ENCODE measurements at places on chromosomes 6 and 20.

- DNase-seq, result no peak
These were observed 31.9 kb downstream of the NUDT3 start for GRCh38 chr6:34360556-34360955.

DNA sequence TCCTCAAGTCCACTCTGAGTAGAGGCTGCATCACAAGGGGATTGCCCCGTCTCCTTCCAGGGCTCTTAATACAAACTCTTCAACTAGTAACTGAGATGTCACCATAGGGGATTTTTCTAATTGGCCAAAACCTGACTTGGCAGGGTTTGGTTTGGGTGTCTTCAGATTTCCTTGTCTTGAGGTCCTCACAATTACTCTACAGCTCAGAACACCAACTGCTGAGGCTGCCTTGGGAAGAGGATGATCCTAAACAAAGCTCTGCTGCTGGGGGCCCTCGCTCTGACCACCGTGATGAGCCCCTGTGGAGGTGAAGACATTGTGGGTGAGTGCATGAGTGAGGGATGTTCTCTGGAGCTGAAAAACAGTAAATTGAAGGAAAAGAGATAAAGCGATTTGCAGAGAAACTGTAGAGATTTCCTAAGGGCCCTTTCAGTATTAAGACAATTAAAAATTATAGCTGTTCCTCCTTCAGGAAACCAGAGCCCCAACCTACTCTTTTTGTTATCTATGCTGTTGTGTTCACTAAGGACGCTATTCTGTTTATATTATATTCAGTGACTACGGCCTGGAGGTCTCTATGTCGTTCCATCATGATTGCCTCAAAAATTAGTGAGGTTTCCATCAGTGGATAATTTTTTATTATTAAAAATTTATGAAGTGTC lies at the start of gene HLA-DQA1:
TSS of gene HLA-DQA1 (plus strand) at position 188 of the 662 bp plus-strand sequence. CDS start at position 241, 53 bp downstream.
- DNase-seq, result no peak

DNA sequence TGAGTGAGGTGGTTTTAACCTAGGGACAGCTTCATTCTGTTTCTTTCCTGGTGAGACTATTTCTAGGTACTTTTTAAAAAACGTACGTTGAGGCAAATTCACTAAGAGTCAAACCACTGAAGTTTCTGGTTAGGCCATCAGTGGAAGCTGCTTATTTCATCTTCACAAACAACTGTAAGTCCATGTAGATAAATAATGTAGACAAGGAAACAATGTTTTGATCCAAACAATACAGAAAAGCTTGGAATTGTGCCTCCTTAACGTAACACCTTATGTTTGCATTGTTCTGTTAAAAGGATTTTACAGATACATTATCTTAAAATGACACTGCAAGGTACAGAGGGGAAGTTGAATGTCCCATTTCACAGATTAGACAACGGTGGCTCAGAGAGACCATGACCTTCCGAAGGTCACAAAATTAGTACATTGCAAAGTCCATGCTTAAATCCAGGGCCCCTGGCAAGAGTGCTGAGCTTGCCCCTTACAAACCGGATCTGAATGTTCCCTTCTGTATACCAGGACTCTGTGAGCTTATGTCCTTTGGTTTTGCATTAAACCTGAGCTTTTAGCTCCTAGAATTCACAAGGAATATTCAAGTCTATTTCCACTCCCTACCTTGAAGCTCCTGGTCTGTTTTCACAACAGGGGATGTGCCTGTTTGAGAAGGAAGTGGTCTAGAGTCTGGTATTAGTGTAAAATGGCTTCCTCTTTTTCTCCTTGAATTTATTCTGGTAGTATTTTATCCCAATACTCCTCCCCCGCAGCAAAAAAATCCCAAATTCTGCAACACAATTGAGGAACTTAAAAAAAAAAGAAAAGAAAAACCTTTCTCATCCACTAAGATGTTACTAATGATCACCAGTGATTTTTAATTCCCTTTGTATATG lies 28.9 kb upstream of the ZNF217 start:
- DNase-seq, result no peak

- DNase-seq, result no peak
These were observed 109.2 kb downstream of the FOXF2 start for GRCh38 chr6:1498491-1499113.

GRCh38 chr6:138339024-138339423 lies 38.7 kb upstream of the SMIM28 start:
- no peak for DNase-seq

DNA sequence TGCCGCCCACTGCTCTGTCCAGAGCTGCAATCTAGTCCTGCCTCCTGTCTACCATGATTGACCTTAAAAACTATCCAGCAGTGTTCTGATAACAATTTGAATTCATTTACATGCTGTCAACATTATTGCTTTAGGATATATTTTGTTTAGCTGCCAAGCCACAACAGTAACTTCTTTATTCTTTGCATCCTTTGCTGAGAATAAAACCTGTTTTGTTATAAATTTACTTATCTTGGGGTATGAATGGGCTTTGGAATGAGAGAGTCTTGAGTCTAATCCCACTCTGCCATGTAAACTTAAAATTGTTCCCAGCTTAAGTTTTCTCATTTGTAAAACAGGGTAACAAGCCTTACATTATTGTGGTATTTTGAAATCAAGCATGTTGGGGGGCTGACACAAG lies 116.4 kb downstream of the FLRT3 start:
- no peak for DNase-seq

DNA sequence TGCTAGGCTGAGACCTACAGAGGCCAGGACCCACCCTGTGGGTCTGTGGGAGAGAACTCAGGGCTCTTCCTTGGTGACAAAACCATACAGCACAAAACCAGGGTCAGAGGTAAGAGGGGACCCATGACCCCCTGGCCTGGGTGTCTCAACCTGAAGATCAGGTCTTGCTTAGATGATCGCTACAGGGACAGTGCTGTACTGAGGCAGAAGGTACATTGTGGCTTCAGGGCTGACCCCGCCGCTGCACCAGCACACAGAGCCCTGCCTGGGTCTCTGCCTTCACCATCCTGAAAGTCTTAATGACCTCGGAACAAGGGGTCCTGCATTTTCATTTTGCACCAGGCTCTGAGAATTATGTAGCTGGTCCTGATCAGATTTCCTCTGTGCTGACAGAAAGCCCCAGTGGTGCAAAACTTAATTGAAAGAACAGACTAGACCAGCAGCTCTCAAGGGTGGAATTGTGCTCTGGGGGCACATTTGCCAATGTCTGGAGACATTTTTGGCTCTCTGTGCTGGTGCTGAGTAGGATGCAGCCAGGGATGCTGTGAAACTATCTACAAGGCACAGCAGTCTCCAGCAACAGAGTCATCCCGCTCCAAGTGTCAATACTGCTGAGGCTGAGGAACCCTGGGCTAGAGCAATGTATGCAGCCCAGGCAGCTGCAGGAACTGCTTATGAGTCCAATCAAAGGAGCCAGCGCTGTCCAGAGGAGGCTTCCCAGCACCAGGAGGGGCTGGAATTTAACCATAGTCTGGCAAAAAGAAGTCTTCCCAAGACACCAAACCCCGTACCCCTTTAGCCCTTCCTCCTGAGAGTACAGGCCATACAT lies 254.9 kb downstream of the ERMARD start:
- DNase-seq, result no peak

DNA sequence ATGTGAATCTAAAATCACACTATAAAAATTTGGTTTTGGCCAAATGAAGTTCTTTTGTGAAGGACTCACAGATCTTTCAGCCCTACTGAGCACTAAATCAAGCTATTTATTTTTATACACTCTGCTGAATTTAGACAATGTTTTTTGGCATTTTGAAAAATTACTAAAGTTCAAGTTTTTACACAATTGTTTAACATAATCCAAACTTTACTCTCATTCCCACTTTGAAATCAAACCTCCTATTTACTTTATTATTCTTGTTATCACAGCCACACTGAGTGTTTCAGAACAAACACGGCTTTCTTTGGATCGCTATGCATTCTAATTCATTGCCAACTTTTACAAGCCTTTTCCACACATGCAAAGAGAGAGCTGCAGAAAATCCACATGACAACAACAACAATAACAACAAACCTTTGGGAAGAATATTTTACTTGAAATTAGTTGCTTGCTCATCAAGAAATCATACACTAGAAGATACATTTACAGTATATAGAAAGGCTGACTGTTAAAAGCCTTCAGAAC lies 49.1 kb upstream of the TMEM30A start:
- no peak for DNase-seq

- DNase-seq, result no peak
These were observed 2.4 kb downstream of the PHF3 start for GRCh38 chr6:63637865-63638445.

- peak; percentile 41 for DNase-seq
These were observed 5.9 kb downstream of the RBM38 start for GRCh38 chr20:57396984-57397692.

DNA sequence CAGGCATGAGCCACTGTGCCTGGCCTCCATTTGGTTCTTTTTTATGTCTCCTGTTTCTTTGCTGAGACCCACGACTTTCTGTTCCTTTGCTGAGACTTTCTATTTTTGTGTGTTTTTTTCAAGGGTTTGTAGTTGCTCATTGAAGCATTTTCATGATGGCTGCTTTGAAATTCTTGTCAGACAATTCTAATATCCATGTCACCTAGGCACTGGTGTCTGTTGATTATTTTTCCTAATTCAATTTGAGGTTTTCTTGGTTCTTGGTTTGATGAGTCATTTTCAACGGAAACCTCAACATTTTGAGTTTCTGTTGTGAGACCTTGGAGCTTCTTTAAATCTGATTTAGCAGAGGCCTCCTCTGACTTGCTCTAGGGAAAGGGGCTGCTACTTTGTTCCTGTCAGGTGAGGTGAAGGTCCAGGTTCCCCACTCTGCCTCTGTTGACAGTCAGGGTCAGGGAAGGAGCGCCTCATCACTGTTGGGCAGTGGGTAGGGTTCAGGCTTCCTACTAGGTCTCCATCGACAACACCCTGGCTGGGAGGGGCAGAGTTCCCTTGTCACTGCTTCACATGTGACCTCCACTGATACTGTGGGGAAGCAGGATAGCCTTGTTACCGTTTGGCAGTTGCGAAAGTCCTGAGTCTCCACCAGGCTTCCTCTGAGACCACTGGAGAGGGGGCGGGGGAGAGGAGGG lies 67.2 kb upstream of the RNF24 start:
- peak; percentile 88 for DNase-seq

DNA sequence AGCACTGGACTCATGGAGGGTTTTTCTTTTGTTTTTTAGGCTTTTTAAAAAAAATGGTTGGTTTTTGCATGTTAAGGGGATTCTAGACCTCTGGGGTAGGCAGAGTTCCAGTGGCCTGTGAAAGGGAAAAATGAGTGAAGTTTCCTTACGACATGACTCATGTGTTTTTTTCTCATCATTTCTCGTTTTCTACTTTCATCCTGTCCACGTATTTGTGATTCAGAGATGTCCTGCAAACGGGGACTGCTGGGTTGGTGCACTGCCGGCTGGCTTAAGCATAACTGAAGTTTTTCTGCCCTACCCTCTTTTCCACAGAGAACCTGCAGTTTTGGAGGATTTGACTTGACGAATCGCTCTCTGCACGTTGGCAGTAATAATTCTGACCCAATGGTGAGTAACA lies 182.3 kb downstream of the SASH1 start:
- DNase-seq, result no peak

DNA sequence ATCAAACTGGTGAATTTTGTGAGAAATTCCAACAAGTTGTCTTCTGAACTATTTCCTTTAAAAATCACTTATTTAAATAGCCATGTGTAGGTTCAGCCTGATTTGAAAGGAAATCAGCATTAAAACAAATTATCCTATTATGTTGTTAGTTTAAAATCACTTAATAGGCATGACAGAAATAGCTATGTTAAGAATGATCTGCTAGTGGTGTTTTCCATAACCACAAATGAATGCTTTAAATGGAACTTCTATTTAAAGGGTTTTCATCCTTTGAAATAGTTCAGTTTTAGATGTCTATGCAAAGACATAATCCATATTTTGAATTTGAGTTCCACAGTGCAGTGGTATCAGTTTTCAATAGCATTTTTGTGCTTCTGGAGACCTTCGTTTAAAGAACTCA lies 120.1 kb downstream of the PLEKHG1 start:
- DNase-seq, result no peak

GRCh38 chr20:39009348-39009747 lies 47.2 kb downstream of the DHX35 start:
- DNase-seq, result no peak

- no peak for DNase-seq
These were observed 9.0 kb downstream of the C20orf203 start for GRCh38 chr20:32664678-32665159.

DNA sequence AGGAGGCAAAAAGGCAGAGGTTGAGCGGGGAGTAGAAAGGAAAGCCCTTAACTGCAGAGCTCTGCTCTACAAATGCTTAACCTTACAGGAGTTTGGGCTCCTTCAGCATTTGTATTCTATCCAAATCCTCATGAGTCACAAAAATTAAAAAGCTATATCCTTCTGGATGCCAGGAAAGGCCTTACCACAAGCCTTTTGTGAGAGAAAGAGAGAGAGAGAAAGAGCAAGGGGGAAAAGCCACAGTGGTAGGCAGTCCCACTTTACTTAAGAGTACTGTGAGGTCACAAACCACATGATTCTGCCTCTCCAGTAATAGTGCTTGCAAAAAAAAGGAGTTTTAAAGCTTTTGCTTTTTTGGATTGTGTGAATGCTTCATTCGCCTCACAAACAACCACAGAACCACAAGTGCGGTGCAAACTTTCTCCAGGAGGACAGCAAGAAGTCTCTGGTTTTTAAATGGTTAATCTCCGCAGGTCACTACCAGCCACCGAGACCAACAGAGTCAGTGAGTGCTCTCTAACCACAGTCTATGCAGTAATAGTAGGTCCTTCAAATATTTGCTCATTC lies at the start of gene RUNX2:
TSS of gene RUNX2 (plus strand) at position 375 of the 567 bp plus-strand sequence. CDS start 397 bp downstream, outside the sequence.
- no peak for DNase-seq

- peak; percentile 50 for DNase-seq
These were observed 27.2 kb downstream of the VEGFA start for GRCh38 chr6:43796903-43797890.

- no peak for DNase-seq
These were observed 4.7 kb downstream of the ADA start for GRCh38 chr20:44646641-44647274.

DNA sequence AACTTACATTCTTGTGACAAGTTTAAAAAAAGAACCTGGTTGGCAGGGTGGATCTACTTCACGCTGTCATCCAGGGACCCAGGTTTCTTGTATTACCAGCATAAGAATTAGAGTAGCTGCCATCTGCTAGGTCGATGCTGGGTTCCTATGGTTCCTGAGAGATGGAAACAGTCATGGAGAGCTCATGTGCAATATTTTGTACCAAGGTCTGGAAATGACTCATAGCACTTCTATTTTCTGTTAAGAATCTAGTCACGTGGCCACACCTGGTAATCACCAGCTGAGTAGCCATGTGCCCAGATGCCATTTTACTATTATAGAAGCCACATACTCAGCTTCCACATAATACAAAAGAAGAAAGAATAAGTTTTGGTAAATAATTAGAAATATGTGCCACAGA lies 171.3 kb downstream of the CD83 start:
- DNase-seq, result no peak

- no peak for DNase-seq
These were observed 30.2 kb downstream of the GCLC start for GRCh38 chr6:53514677-53515076.

DNA sequence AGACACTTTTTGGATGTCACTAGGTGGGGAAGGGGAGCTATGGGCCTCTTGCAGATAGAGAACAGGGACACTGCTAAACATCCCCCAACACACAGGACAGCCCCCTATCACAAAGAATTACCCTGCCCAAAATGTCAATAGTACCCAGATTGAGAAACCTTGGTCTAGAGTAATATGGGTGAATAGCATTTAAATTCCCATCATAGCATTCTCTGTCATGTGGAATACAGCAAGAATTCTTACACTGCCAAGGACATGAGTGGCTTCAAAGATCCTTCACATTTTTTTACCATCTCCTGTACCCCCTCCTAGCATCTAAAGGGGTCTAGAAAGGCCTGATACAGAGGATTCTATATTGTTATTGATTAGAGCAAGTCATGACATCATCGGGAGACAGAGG lies 83.1 kb upstream of the SSTR4 start:
- no peak for DNase-seq

Measured in hematopoietic multipotent progenitor cell treated with erythropoietin and hydrocortisone succinate and interleukin-3 and kit ligand, for 17 days (in vitro differentiated cells).